ENCODE measurements at places on chromosomes 4 and X. TPM values are rescaled to one million over a fixed set of nuclear protein-coding genes. Genes with fewer than 3 reads are reported as not detected.
A peak's percentile ranks its signal among the peaks of the same experiment; 100 is the strongest.

DNA sequence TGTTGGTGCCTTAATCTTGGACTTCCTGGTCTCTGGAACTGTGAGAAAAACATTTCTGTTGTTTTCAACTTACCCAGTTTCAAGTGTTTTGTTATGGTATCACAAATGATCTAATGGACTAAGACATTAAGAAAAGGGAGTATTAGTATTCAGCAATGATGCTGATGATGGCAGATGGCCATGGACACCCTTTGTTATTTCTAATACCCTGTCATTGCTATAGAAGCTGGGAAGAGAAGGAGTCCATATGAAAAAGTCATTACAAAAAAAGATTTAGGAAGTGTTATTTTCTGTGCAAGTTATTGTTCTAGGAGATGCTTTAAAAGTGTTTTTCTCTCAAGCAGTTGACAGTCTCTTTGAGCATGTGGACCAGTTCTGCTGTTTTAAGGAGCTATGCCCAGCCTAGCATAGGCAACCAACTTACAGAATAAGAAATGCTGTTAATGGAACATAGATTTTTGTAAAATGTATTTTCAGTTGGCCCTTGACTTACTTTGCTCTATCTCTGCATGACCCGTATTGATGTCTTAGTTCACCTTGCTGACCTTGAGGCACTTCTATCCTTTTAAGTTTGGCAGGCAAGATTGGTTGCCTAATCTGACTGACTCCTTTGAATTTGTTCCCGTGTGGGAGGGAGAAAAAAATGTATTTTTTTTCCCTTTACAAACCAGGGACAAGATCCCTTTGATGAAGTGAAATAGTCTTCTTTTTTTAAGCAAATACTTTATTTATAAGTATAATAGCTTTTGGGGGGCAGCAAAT lies 6.0 kb upstream of the AFP start:
- H3K36me3 ChIP-seq = no peaks in the 10 kb centered on the region
- H3K27ac ChIP-seq = no peak overlapping the region
- H3K4me1 ChIP-seq = no peaks in the 10 kb centered on the region
- H3K4me3 ChIP-seq = no peak overlapping the region
- H3K27me3 ChIP-seq = no peaks in the 10 kb centered on the region

Gene ARMCX6
- total RNA-seq = 23.8 TPM

Gene CXCL11
- total RNA-seq = not detected

- no peaks in the 10 kb centered on the region for H3K27me3 ChIP-seq
- no peak overlapping the region for H3K4me3 ChIP-seq
- DNase-seq = no peak
Measured at GRCh38 chr4:38565271-38566199, 98.5 kb upstream of the KLF3 start.

Gene WNK3
- 36.1 TPM for total RNA-seq

Gene SRP72
- 114 TPM for total RNA-seq

DNA sequence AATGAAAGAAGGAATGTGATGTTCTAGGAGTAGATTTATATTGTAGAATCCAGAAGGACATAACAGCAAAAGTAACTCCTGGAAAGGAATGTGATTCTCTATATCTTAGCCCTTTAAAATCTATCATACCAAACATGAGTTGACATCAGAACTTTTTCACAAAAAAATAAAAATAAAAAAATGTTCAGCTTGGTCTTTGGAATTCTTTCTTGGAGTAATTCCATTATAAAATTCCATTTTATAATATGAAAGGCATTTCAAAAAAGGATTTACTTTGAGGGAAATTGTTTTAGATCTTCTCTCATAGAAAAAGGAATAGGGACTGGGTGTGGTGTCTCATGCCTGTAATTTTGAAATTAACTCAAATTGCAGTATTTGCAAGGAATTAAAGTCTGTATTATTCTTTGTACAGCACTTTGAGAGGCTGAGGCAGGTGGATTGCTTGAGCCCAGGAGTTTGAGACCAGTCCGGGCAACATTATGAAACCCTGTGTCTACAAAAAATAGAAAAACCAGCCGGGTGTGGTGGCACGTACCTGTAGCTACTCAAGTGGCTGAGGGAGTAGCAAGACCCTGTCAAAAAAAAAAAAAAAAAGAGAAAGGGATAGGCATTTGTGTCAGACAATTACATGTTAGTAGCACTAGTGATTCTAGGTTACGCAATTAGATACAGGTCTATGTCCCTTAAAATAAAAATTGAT lies 134.9 kb downstream of the SLC4A4 start:
- H3K27ac ChIP-seq = no peak overlapping the region
- H3K4me3 ChIP-seq = no peak overlapping the region
- H3K36me3 ChIP-seq = no peaks in the 10 kb centered on the region
- H3K4me1 ChIP-seq = no peaks in the 10 kb centered on the region
- no peaks in the 10 kb centered on the region for H3K27me3 ChIP-seq

GRCh38 chr4:94605241-94605805 lies 152.4 kb upstream of the BMPR1B start:
- no peak overlapping the region for H3K27ac ChIP-seq
- no peaks in the 10 kb centered on the region for H3K27me3 ChIP-seq
- H3K36me3 ChIP-seq = no peaks in the 10 kb centered on the region

- H3K27me3 ChIP-seq = no peaks in the 10 kb centered on the region
- peaks cover 29% of the 10 kb centered on the region for H3K4me1 ChIP-seq
- H3K4me3 ChIP-seq = peak overlapping the region; percentile 23
- no peak overlapping the region for H3K27ac ChIP-seq
- no peak for DNase-seq
- H3K36me3 ChIP-seq = no peaks in the 10 kb centered on the region
Measured at GRCh38 chr4:40848940-40849339, 99.2 kb downstream of the NSUN7 start.

- no peaks in the 10 kb centered on the region for H3K27me3 ChIP-seq
- peak; percentile 2 for DNase-seq
- H3K4me3 ChIP-seq = no peak overlapping the region
Measured at GRCh38 chr4:64781737-64782326, 372.6 kb upstream of the TECRL start.

DNA sequence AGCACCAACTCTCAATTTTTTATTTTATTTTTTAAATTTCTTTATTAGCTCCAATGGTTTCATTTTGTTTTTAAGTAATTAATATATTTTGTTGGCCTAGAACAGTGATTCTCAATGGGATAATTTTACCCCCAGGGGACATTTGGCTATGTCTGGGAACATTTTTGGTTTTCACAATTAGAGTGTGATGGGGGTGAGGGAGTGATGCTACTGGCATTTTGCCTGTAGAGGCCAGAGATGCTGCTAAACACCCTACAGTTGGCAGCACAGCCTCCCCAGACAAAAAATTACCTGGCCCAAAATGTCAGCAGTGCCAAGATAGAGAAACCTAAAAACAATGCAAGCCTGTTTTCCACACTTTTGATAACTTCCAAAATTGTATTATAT lies 64.6 kb downstream of the HHIP start:
- H3K27ac ChIP-seq = no peak overlapping the region
- no peak for DNase-seq
- no peaks in the 10 kb centered on the region for H3K36me3 ChIP-seq
- H3K4me1 ChIP-seq = peaks cover 26% of the 10 kb centered on the region
- H3K4me3 ChIP-seq = no peak overlapping the region
- no peaks in the 10 kb centered on the region for H3K27me3 ChIP-seq

DNA sequence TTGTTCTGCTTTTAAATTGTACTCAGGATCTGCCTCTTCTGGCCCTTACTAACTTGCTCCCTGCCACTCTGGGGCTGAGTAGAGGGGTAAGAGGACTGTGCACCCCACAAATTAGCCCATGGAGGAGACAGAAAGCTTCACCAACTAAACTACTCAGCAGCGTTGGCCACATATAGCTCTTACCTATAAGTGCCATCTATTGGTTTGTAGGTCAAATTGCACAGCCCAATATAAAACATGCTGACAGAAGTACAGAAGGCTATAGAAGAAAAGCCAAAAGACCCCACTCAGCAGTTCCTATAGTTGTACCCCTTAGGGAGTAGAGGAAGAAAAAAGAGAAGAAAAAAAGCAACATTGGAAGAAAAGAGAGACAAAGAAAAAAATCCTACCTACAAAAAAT lies 341.2 kb upstream of the FMR1 start:
- H3K4me1 ChIP-seq = no peaks in the 10 kb centered on the region
- DNase-seq = peak; percentile 16
- H3K27ac ChIP-seq = no peak overlapping the region
- no peak overlapping the region for H3K4me3 ChIP-seq
- no peaks in the 10 kb centered on the region for H3K36me3 ChIP-seq
- H3K27me3 ChIP-seq = no peaks in the 10 kb centered on the region

GRCh38 chr4:182862141-182862875 lies 54.9 kb downstream of the DCTD start:
- no peak overlapping the region for H3K27ac ChIP-seq
- H3K36me3 ChIP-seq = no peaks in the 10 kb centered on the region
- H3K27me3 ChIP-seq = no peaks in the 10 kb centered on the region
- peaks cover 7% of the 10 kb centered on the region for H3K4me1 ChIP-seq
- no peak overlapping the region for H3K4me3 ChIP-seq
- DNase-seq = peak; percentile 21

DNA sequence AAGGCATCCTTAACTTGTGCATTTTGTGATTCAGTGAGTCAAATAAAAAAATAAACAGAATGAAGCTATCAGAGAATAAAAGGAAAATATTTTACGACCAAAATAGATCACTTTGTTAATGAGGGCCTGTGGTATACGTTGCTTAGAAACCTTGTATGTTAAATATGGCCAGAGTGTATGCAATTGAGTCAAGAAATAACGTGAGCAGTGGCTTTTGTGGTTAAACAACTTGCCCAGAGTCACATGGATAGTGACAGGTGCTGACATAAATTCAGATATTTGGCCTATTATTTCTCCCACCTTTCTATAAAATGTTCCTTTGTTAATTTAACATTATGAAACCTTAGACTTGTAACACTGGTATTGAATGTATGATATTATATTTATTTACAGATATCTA lies 393.4 kb downstream of the PABPC4L start:
- H3K36me3 ChIP-seq = no peaks in the 10 kb centered on the region
- no peaks in the 10 kb centered on the region for H3K27me3 ChIP-seq
- no peak overlapping the region for H3K4me3 ChIP-seq
- H3K27ac ChIP-seq = no peak overlapping the region
- DNase-seq = no peak
- H3K4me1 ChIP-seq = peaks cover 5% of the 10 kb centered on the region

GRCh38 chr4:143728166-143728565 lies 27.7 kb upstream of the FREM3 start:
- H3K27me3 ChIP-seq = no peaks in the 10 kb centered on the region
- DNase-seq = no peak
- no peak overlapping the region for H3K27ac ChIP-seq
- H3K36me3 ChIP-seq = no peaks in the 10 kb centered on the region
- no peak overlapping the region for H3K4me3 ChIP-seq

GRCh38 chrX:17046478-17047097 lies 100.1 kb downstream of the REPS2 start:
- H3K4me3 ChIP-seq = no peak overlapping the region
- H3K27me3 ChIP-seq = no peaks in the 10 kb centered on the region
- peak; percentile 78 for DNase-seq
- no peak overlapping the region for H3K27ac ChIP-seq
- no peaks in the 10 kb centered on the region for H3K36me3 ChIP-seq

- H3K4me1 ChIP-seq = no peaks in the 10 kb centered on the region
- H3K36me3 ChIP-seq = no peaks in the 10 kb centered on the region
- no peaks in the 10 kb centered on the region for H3K27me3 ChIP-seq
- no peak overlapping the region for H3K27ac ChIP-seq
Measured at GRCh38 chr4:5812506-5813229, 80.2 kb downstream of the CRMP1 start.

GRCh38 chr4:155532373-155533085 lies 134.1 kb upstream of the GUCY1A1 start:
- no peaks in the 10 kb centered on the region for H3K27me3 ChIP-seq
- no peaks in the 10 kb centered on the region for H3K36me3 ChIP-seq
- H3K4me3 ChIP-seq = no peak overlapping the region
- H3K27ac ChIP-seq = no peak overlapping the region
- no peak for DNase-seq
- H3K4me1 ChIP-seq = no peaks in the 10 kb centered on the region

Gene VCX
- total RNA-seq = not detected

GRCh38 chrX:3697220-3697684 lies 16.2 kb downstream of the PRKX start:
- DNase-seq = no peak
- H3K4me3 ChIP-seq = no peak overlapping the region
- no peaks in the 10 kb centered on the region for H3K36me3 ChIP-seq
- no peak overlapping the region for H3K27ac ChIP-seq

GRCh38 chr4:56086561-56086960 lies 137.8 kb downstream of the CEP135 start:
- H3K27ac ChIP-seq = no peak overlapping the region
- H3K27me3 ChIP-seq = no peaks in the 10 kb centered on the region
- DNase-seq = no peak
- H3K4me3 ChIP-seq = no peak overlapping the region
- peaks cover 26% of the 10 kb centered on the region for H3K4me1 ChIP-seq
- no peaks in the 10 kb centered on the region for H3K36me3 ChIP-seq

Gene AGTR2
- total RNA-seq = not detected

Gene TBX22
- total RNA-seq = 0.53 TPM

- H3K36me3 ChIP-seq = no peaks in the 10 kb centered on the region
- no peak overlapping the region for H3K4me3 ChIP-seq
- peak overlapping the region; percentile 19 for H3K27ac ChIP-seq
- no peak for DNase-seq
- H3K4me1 ChIP-seq = peaks cover 16% of the 10 kb centered on the region
Measured at GRCh38 chrX:47215291-47215900, 3.1 kb upstream of the CDK16 start.

GRCh38 chrX:39158801-39159657 lies 357.8 kb downstream of the MID1IP1 start:
- H3K27ac ChIP-seq = no peak overlapping the region
- no peak for DNase-seq
- no peak overlapping the region for H3K4me3 ChIP-seq
- peaks cover 29% of the 10 kb centered on the region for H3K27me3 ChIP-seq
- H3K4me1 ChIP-seq = no peaks in the 10 kb centered on the region

Gene GPR143
- total RNA-seq = 10.6 TPM

Gene HSD17B11
- 30.6 TPM for total RNA-seq

GRCh38 chr4:40349561-40350198 lies 14.5 kb downstream of the CHRNA9 start:
- H3K36me3 ChIP-seq = no peaks in the 10 kb centered on the region
- H3K4me1 ChIP-seq = no peaks in the 10 kb centered on the region
- no peak overlapping the region for H3K4me3 ChIP-seq
- DNase-seq = no peak
- no peaks in the 10 kb centered on the region for H3K27me3 ChIP-seq
- no peak overlapping the region for H3K27ac ChIP-seq

Gene ZNF157
- 1.4 TPM for total RNA-seq
